ENCODE measurements at places on chromosomes 13 and 19.

DNA sequence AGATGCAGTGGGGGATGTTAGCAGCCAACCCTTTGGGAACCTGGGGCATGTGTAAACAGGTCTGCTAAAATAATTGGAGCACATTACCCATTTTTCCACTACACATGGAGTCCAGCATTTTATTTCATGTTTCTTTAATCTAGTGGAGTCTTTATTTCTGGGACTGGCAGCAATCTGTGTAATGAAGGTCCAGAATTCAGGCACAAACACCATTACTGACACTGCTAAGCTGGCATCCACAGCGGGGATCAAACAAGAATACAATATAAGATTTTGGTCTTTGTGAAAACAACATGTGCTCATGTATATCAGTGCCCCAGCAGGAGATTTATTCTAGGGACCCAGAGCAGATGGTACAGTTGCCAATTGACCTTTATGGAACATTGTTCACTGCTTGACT, 1587.0 kb upstream of the PRR20A start:
- no peak for DNase-seq

- DNase-seq, result no peak
Measured at GRCh38 chr13:30045916-30046704, 195.7 kb upstream of the UBL3 start.

- no peak for DNase-seq
Measured at GRCh38 chr19:15443325-15443724, 6.4 kb downstream of the WIZ start.

GRCh38 chr13:80989241-80989640, 648.3 kb upstream of the SPRY2 start:
- DNase-seq, result no peak

DNA sequence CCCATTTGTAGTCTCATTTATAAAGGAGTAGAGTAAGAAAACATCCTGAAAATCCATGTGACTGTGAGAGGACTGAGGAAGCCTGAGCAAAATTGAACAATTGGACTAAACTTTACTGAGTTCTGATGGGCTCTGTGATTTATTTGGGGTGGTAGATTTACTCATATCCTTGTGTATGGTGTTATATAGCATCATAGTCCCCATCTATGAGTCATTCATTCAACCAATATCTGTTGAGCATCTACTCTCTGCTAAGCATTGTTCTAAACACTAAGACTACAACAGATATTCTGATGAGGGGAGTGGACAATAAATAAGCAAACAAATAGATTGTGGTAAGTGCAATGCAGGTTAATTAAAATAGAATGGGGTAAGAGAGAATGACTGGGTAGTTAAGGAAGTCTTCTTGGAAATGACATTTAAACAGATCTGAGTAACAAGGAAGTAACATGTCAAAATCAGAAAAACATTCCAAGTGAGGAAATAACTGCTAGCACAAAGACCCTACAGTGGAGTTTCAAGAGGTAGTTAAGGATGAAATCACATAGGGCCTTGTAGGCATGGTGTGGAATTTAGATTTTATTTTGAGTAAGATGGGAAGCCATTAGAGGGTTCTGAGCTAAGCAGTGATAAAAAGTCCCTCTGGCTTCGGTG, 36.3 kb upstream of the MLNR start:
- DNase-seq, result no peak

GRCh38 chr19:35554076-35554475, 8.7 kb downstream of the TMEM147 start:
- DNase-seq, result no peak

DNA sequence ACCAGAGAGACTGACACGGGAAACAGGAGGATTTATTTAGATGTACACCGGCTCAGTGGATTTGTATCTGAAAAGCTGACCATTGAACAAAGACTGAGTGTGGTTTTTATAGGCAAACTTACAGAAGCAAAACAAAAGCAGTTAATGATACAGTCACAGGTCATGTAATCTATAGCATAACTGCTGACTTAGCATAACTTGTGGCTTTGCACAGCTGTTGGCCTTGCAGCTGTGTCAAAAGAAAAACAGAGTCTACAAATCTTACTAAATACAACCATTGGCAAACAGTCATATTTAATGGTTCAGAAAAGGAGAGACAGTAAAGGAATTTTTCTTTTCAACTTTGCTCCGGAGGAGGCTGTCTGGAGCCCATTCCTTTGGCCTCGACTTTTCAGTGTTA, 2.3 kb upstream of the ILF3 start:
- DNase-seq, result no peak

GRCh38 chr19:39052846-39053245, 20.5 kb upstream of the FBXO27 start:
- DNase-seq, result no peak

DNA sequence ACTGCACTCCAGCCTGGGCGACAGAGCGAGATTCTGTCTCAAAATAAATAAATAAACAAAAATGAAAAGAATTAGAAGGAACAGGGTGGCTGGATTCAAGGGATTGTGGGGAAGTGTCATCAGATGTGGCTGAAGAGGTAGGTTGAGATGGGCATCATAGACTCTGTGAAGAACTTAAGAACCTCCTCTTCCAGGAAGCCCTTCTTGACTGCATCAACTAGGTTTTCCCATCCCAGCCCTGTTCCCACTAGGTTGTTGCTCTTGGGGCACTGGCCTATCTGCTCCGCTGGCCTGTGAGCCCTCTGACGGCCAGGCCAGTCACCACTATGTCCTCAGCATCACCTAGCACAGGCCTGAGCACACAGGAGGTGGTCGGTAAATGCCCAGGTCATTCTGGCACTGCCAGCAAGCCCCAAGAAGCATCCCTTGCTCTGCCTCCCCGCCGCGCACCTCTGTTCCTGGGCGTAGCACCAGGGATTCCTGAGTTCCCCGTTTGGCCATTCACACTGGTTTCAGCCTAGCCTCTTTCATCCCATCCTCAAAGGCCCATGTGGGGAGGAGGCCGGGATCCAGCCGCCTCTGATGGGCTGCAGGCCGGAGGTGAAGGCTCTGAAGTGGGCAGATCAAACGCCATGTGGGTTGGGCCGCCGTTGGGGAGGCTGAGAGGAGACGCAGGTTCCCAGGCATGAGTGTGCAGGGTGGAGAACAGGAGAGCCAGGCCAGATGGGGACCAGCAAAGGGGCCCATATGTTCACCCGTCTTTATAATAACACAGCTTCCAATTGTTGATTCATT, 27.6 kb upstream of the SLC1A5 start:
- no peak for DNase-seq

GRCh38 chr13:72696579-72696978, 30.9 kb downstream of the MZT1 start:
- no peak for DNase-seq

GRCh38 chr19:57947088-57947418, 453 bp downstream of the ZNF256 start:
- DNase-seq, result no peak

DNA sequence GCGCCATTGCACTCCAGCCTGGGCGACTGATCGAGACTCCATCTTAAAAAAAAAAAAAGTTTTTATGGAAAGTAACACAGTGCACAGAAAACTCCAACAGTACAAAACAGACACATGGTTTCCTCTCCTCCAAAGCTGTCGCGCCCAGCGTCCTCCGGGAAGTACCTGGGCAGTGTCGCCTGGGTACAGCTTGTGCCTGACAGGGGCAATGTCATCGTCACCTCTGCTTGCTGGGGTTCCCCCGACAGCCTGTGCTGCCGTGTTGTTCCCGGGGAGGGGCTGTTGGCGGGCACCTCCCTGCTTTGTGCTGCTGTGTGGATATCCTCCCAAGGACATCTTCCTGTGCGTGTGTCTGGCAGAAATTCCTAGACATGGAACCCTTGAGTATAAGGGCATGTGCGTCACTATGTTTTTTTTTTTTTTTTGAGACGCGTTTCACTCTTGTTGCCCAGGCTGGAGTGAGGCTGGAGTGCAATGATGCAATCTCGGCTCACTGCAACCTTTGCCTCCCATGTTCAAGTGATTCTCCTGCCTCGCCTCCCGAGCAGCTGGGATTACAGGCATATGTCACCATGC, 2.4 kb upstream of the F2RL3 start:
- no peak for DNase-seq

DNA sequence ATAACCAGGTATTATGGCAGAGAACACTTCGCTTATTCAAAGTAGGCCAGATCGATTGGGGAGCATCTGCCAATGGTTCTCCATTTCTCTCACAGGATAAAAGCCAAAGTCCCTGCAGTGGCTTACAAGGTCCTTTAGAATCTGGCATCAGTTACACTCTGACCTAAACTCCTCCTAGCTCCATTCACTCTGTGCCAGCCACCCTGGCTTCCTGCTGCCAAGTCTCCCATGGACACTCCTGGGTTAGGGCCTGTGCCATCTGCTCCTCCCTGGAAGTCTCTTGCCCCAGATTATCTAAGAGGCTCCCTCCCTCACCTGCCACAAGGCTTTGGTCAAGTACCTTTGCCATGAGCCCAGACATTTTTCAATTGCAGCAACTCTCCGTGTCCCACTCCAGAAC, 649.2 kb downstream of the DACH1 start:
- no peak for DNase-seq

DNA sequence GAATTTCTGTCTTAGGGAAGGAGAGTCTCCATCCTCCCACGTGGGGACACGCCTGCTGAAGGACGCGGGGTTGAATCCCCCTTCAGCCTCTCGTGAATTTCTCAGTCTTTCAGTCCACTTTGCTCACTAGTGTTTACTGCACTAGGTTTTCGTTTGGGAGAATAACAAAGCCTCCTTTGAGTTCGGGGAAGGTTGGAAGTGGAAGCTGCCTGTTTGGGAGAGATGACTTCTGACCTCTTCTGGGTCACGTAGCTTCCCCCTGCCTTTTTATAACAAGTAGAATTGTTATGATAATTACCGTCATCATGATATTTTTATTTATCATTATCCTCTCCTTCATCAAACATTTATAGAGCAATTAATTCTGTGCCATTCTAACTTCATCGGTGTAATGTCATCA, 60.7 kb downstream of the ATP11A start:
- DNase-seq, result no peak

GRCh38 chr19:35261356-35262100, 7.2 kb upstream of the USF2 start:
- no peak for DNase-seq

GRCh38 chr13:37209621-37210580, 104.4 kb upstream of the CSNK1A1L start:
- DNase-seq, result no peak

GRCh38 chr19:53868091-53868891, 608 bp downstream of the MYADM start:
- peak; percentile 73 for DNase-seq

- DNase-seq, result peak; percentile 72
Measured at GRCh38 chr13:110944121-110944967, 29.5 kb upstream of the ANKRD10 start.

- DNase-seq, result no peak
Measured at GRCh38 chr19:58440556-58440955, 603 bp upstream of the ZNF132 start.

DNA sequence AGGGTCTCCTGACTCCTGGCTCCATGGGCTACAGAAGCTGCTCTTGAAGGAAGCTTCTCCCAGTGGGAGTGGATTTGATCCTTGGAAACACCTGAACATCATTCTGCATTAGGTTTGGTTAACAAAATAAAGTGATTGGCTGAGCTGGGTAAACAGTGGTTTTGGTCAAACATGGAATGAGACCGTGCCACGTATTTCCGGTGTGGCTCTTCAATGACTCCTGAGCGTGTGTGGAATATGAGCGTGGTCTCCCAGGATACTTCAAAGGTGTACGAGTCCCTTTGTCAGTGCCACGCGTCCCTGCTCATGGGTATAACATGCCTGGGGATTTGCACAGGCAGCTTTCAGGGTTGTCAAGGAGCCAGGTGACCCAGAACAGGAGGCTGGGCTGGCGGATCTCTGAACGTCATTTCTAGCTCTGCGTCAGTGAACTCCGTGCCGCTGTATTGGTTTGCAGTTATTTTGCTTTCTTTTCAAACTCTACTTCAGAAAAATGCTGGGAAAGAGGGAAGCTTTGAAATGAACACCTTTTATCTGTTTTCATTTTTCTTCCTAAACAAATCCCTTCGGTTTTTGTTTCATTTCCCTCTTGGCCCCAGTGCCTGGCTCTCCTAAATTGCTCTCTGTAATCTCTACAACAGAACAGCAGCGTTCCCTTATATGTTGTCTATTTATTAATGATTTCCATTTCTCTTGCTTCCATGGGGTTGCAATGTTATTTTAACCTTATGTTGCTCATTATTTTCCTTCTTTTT, 26.3 kb upstream of the GJB6 start:
- DNase-seq, result no peak

DNA sequence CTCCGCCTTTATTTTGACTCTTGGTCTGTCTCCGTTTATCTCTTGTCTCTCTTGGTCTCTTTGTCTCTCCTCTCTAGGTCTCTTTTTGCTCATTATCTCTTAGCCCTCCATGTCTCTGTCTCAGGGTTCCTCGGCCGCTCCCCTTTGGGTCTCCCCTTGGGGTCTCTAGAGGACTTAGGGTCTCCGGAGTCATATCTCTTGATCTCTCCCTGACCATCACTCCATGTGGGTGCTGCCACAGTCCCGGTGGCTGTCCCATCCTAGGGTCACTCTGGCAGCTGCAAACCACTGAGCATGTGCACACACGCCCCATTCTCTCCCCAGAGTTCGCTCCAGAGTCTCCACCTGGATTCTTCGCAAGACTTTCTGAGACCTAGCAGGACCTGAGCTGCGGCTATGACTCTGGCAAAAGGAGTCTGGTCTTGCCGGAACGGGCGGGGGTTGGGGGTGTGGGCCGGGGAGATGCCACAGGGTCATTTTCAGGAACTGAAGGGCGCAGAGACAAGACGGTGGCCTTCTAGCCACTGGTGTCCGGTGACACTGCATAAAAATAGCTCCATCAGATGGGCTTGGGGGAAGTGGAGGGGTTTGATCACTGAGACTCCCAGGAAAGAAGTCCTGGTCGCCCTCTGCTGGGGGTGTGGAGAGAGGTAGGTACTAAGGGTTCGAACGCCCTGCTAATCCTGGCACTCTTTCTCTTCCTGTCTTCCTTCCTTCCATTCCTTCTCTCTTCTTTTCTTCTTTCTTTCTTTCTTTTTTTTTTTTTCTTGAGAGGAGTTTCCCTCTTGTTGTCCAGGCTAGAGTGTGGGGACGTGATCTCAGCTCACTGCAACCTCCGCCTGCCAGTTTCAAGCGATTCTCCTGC, 1.2 kb upstream of the KCNA7 start:
- DNase-seq, result peak; percentile 60

Measured in neural progenitor cell (in vitro differentiated cells).